H9 (cell line): ENCODE measurements at places on chromosomes 5 and 9. TPM values are rescaled to one million over a fixed set of nuclear protein-coding genes. Genes with fewer than 3 reads are reported as not detected.

OTP gene
- not detected in 2 replicates for total RNA-seq

ACTBL2 gene
- total RNA-seq = not detected in 2 replicates

ARL14EPL gene
- not detected in 2 replicates for total RNA-seq

HAPLN1 gene
- 0.22 and 0.72 TPM in 2 replicates for total RNA-seq

ZNF462 gene
- 159 and 164 TPM in 2 replicates for total RNA-seq

PCDHGC3 gene
- total RNA-seq = 19.8 and 22.6 TPM in 2 replicates

DNA sequence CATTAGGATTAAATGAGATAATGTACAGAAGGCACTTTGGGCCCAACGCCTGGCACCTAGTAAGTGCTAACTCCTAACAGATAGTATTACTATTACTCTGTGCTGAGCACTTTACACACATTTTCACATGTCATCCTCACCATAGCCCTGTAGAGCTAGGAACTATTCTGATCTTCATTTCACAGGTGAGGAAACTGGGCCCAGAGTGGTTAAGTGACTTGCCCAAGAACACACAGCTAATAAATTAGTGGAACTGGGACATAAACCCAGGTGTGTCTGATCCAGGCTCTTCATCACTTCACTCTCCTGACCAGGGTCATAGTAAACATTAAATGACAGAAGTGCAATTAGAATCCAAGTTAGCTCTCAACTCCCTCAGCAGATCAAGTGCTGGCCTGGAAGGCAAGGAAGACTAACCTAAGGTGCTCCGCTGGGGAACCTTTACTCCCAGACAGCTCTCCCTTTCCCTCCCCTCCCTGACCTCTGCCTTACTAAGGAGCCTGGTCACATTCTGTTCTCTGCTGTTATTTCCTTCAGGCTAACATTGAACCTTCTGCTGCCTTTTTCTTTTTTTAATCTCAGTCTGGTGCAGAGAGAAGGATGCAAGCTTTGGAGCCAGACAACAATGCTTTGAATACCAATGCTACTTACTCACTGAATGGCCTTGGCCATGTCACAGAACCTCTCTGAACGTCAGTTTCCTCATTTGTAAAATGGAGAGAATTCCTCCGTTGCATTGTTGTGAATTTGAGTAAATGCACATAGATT, 4.1 kb upstream of the ADRA1B start:
- DNase-seq = no peak

GRCh38 chr5:123427281-123427680, 4.1 kb upstream of the CEP120 start:
- DNase-seq = no peak

DNA sequence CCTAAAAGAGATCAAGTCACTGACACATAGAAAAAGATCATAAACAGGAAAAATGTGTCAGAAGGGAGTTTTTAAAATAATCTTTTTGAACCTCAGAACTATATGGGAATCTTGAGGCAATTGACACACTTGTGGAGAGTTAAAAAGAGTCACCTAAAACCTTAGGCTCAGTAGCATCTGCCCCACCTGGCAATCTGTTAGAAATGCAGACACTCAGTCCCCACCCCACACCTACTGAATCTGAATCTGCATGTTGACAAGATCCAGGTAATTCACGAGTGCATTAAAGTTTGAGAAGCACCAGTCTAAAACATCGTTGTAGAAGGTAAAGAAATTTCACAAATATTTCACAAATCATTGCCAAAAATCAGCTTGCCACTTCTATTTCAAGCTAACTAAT, 388.3 kb downstream of the NR2F1-AS1 start:
- DNase-seq = no peak

DNA sequence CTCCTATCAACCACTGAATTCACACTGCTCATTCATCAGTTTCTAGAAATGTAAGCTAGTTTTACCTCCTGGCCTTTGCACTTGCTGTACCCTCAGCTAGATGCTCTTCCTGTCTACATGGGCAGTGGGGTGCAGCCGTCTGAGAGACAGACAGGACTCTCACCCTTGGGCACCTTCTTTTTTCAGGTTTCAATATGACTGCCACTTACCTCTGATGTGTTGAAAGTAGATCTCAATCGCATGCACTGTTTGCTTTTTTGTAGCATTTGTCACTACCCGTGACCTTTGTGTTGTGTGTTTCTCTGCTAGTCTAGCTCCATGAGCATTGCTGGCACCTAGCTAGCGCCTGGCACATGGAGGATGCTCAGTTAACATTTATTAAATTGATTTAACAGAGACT, 403.1 kb upstream of the TRPC7 start:
- DNase-seq = no peak

DNA sequence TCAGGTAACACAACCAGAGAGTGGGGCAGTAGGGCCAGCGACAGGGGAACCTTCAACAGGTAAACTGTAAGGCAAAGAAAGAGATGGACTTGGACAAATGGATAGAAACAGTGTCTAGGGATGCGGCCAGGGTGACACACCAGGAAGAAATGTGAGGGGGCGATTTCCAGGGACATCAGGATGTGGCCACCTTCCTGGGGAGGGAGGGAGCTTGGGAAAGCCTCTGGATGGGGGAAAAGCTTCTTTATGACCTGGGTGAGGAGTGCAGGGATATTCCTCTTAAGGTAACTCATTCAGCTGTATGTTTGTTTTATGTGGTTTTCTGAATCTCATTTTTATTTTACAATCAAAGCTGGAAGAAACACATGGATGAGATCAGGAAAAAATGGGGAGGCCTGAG, 11.9 kb upstream of the NXNL2 start:
- DNase-seq = no peak

DNA sequence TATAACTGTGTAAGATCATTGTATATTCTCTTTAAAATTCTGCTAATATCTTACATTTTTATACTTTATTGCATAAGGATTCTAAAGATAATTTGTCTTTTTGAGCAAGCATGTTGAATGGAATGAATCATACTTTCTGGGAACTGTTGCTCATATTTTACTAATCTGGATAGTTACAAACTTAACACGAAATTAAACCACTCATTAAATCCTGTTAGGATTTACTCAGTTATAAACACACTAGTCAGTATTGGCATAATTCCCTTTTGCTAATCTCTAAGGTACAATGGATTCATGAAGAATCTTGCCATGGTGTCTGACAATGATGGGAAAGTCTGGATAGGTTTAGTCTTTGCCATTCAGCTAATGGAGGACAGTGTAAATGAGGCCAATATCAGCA, 338.1 kb upstream of the SMC2 start:
- no peak for DNase-seq

GRCh38 chr5:72144762-72145161, 37.5 kb downstream of the MAP1B start:
- no peak for DNase-seq

DNA sequence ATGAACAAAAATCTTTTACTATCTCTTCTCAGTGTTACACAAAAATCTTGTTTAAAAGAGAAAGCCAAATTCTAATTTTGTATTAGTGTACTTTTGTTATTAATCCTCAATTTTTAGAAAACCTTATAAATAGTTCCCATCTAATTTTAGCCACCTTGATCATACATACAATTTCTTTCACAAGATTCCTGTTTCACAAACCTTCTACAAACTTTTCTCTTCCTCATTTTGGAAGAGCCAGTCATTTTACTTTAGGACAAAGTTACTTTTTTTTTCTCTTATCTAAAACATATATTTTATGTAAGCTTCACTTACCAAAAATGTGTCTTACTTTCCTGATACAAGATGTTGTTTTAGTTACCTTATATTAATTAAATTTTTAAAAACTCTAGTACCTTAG, 161.3 kb downstream of the YIPF5 start:
- DNase-seq = no peak
